ENCODE measurements at places on chromosomes 6 and 20.

DNA sequence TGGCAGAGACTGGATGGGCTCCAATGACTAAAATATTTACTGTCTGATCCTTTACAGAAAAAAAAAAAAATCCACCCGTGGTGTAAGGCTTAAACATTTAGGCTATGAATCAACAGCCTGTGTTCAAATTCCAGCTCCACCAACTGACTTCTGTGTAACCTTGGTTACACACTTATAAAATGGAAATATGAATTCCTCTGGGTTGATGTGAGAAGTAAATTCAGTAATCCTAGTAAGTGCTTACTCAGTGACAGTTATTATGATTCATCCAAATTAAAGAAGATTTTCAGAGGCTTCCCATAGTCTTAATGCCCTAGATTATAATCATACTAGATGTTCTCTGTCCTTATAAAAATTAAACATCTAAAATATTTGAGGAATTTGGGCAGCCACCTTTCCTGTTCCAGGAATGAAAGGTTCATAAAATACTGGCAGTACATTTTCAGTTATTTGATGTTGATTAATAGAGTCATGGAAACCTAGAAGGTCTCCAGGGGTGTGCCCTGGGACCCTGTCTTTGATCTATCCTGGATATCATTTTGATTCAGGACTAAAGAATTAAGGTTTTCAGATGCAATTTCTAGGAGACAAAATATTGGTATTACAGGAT, 180.3 kb upstream of the ZNF217 start:
- DNase-seq: no peak

DNA sequence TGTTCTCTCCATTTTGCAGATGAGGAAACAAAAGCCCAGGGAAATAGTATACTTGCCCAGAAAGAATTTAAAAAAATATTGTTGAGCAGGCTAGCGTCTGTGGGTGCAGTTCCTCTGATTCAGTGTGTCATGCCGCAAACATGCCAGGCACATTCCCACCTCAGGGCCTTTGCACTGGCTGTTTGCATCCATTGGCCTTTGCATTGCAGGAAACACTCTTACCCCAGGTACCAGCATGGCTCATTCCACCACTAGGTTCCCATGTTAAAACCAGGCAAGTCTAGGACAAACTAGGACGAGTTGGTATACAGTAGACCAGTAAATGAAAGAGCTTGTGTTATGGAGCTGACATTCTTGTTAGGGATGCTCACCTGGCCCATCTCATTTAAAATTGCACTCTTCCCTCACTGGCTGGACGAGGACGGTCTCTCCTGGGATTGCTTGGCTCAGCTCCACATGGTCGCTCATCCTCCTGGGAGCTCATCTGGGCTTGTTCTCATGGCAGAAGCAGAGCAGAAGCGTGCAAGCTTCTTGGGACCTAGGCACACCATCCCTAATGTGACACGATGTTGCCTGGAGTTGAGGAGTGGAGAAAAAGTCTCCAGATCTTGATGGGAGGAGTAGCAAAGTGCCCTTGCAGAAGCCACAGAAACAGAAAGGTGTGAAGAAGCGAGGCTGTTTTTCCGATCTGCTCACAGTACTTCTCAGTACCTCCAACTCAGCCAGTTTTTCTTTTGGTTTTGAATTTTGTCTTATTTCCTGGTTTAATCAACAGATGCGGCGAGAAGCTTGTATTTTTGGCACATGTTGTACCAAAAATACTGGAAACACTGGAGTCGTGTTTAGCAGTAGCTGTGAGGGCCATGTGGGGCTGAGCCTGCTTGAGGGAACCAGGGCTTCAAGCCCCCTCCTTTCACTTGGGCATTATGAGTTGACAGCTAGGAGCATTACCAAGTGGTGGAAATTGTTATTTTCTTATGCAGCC, 13.9 kb downstream of the ZNF831 start:
- no peak for DNase-seq

DNA sequence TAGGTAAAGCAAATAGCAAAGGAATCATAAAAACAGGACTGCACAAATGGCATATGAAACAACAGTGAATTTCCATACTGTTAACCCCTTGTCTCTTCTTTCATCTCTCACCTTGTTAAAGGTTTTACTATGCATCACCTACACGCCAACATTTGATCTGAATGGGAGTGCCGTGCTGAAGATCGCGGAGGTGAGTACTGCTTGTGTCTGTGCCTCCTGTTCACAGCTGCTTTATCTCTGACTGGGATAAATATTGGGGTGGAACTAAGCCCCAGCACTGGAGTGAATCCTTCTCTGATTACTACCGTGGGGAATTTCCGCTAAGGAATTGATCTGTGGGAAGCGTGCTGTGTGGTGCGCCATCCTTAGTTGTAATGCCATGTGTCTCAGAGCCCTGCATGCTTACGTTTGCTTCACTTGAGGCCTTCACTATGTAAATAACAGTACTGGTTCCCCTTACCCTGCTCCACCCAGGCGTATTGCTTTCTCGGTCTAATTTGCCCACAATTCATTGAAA, 11.4 kb upstream of the PBOV1 start:
- no peak for DNase-seq

GRCh38 chr6:163415620-163416556, 1.4 kb downstream of the QKI start:
- DNase-seq: no peak

GRCh38 chr6:49607391-49607982, 29.2 kb downstream of the RHAG start:
- DNase-seq: no peak

GRCh38 chr20:37381621-37382471, 35.9 kb downstream of the SRC start:
- no peak for DNase-seq

- no peak for DNase-seq
Measured at GRCh38 chr6:524803-525202, 132.1 kb downstream of the HUS1B start.

DNA sequence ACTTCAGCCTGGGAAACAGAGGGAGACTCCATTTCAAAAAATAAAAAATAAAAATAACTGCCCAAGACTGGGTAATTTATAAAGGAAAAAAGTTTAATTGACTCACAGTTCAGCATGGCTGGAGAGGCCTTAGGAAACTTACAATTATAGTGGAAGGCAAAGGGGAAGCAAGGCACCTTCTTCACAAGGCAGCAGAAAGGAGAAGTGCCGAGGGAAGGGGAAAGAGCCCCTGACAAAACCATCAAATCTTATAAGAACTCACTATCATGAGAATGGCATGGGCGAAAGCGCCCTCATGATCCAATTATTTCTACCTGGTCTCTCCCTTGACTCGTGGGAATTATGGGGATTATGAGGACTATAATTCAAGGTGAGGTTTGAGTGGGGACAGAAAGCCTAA, 95.5 kb upstream of the LGSN start:
- DNase-seq: no peak

DNA sequence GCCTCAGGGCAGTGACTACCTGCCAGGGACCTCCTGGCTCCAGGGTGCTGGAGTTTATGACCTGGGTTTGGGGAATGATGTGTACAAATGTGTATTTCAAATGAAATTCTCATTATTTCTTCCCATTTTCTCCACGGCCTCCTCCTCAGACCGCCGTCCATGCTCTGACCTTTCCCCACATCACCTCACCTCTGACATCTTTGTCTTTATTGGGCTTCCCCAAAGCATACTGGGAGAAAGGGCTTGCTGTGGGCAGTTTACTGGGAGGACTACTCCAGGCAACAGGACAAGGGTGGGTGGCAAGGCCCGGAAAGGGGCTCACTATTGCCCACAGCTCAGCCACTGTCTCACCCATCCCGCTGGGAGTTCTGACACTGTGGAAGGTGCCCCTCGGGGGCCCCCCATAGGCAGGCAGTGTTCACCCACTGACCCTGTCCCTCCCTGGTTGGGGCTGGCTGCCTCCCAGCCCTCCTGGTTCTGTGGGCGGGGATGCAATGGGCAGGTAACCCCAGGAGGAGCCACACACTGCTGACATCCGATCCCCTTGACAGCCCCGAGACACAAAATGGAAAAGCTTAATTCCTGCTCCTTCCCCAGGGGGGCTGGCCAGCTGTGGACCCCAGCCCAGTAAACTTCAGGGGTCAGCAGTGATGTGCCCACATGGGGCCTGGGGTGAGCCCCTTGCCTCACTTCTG, 39.8 kb upstream of the CST7 start:
- DNase-seq: no peak

GRCh38 chr6:168856914-168857313, 396.7 kb downstream of the THBS2 start:
- no peak for DNase-seq

GRCh38 chr20:63135411-63135810, 80.5 kb downstream of the YTHDF1 start:
- no peak for DNase-seq

DNA sequence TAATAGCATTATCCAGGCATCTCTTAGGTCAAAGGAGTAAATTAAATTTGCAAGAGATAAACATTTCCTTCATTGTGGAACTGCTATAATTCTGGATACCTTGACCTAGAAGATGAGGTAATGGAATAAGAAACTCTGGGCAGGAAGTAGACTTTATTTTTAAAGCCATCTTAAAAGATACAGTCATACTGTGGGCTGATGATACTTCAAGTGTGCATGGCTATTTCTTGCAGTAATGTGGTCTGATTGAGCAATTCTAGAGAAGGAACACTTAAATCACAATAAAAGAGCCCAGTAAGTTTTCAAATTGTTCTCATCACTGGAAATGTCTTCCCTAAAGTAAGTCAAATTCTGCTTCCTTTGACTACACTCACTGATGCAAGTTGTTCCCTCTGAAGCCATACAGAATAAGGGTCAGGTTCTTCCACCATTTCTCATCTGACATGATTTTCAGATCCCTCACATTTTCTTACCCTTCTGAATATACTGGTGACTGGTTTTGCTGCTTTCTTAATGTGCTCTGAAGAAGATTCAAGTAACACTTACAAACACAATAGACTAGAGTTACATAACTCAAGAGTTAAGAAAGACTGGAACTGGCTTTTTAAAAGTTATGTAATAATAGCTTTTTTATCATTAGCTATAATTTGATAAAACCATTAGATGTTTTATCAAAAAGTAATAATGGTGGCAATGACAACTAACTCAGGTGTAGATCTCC, 62.6 kb upstream of the TMEM244 start:
- no peak for DNase-seq

- DNase-seq: no peak
Measured at GRCh38 chr6:151032034-151032433, 166.5 kb downstream of the MTHFD1L start.

DNA sequence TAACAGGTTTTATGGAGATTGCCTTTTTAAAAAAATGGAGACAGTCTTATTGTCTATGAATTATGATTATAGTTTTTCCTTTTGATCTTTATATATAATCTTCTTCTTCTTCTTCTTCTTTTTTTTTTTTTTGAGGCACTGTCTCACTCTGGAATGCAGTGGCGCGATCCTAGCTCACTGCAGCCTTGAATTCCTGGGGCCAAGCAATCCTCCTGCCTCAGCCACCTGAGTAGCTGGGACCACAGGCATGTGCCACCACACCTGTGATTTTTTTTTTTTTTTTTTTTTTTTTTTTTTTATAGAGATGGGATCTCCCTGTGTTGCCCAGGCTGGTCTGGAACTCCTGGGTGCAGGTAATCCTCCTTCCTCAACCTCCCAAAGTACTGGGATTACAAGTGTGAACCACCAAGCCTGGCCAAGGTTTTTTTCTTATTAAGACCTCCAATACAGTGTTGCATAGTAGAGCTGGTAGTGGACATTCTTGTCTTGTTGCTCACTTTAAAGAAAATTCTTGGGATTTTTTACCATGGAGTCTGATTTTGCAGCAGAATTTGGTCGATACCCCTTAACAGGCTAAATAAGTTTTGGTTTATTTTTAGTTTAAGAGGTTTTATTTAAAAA, 46.5 kb downstream of the STK4 start:
- no peak for DNase-seq

DNA sequence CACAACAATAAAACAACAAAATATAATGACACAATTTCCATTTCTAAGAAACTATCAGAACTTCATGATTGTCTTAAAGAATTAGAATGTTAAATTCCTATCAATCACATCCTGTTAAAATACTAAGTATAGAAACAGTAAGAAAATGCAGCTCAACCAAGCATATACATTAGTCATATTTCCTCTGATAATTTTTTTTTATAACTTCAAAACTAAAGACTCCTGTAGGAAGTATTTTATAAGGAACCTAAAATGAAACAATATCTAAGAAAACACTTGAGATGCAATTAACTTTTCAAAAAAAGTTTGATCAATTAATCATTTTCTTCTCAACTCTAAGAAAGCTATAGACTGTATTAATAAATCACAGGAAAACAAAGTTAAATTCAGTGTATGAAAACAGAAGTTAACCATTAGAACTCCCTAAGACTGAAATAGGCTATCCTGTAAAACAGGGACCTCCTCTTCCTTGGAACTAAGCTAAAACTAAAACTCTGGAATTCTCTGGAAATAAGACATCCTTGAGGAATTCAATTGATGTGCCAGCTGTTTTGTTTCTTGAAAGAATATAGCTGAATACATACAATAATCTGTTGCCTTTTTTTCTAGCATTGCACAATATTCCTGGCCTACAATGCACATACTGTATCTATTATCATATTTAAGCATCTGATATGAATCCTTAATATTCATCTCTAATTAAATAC, 19.8 kb downstream of the FKBP5 start:
- no peak for DNase-seq

- no peak for DNase-seq
Measured at GRCh38 chr6:54426995-54427394, 118.8 kb downstream of the TINAG start.

DNA sequence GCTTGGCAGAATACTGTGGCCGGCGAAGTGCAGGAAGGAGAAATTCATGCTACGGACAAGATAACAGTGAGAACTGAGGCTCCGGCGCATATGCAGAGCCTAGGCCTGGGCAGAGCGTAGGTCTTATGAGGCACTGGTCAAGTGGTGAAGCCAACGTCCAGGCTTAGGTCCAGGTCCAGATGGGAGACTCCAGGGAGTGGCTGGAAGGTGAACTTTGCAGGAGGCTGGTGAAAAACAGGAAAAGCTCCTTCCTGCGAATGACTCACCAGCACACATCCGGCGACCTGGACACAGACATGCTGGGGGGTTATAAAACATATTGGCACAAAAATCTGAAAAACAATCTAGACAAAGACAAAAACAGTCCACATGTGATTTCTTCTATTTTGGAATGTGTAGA, 15.4 kb downstream of the C6orf141 start:
- DNase-seq: no peak

DNA sequence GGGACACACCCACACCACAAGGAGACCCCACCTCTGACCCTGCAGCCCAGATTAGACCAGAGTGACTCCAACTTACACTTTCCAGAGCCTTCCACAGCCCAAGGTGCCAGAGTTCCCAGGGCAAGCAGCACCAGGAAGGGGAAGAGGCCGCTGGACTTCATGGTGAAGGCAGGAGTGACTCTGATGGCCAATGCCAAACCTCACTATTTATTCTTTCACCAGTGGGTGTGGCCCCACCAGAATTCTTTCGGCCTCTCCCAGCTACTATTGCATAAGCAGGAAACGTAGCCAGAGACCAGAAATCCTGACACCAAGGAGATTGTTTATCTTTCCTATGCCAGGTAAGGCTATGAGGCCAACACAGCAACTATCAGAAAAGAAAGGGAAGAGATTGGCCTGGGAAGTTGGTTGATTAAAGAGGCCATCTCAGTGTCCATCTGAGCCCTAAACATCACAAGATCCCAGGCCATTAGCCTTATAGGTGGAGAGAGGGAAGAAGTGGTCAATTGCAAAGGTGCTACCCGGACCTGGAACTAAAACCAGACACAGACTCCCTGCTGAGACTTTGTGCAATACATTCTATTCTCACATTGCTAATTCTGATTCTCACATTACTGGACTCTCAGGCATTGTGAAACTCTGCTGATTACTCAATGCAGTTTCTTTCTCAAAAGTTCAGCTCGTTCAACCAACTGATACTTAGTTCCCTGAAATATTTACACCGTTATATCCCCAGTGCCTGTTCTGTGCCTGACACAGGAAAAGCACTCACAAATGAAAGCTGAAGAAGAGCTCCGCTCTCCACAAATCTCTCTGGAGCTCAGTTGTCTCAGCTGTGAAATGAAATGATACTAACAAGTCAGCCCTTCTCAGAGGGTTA, at the start of gene SLPI:
TSS of gene SLPI (minus strand) at position 182 of the 880 bp plus-strand sequence. CDS start at position 161, 21 bp downstream.
- no peak for DNase-seq
